ENCODE measurements at places on chromosomes 3 and 15. TPM values are rescaled to one million over a fixed set of nuclear protein-coding genes. Genes with fewer than 3 reads are reported as not detected.
A peak's percentile ranks its signal among the peaks of the same experiment; 100 is the strongest.

DNA sequence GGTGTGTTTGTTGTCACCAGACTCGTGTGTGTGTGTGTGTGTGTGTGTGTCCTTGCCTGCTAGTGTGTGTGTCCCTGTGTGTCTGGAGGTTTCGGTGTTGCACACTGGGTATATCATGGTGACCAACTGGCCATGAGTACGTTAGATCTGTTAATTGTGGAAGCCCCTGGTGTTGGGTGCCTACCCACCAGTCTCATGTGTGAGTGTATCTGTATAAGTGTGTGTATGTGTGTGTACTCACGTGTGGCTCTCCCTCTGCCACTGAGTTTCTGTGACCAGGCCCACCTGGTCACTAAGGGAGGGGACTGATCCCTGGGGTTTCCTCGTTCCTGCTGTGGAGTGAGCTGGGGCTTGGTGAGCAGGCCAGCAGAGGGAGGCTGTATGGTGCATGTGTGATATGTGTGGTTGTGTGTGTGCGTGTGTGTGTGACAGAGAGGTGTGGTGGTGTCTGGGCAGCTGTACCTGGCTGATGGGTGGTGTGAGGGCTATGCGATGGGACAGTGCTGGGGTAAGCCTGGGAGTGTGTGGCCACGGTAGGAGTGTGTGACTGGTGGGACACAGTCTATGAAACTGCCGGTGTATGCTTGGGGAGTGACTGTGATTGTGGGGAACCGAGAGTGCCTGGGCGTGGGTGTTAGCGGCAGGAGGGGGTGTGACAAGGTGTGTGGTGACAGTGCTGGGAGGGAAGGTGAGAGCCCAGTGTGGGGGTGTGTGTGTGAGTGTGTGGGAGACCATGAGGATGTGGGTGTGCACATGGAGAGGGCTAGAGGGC is 1.8 kb downstream of the PRKCD start:
- H3K4me1 ChIP-seq, result peaks cover 19% of the 10 kb centered on the region
- H3K27me3 ChIP-seq, result peaks cover 15% of the 10 kb centered on the region
- peak overlapping the region; percentile 52 for H3K4me3 ChIP-seq
- peak overlapping the region; percentile 2 for H3K27ac ChIP-seq

DNA sequence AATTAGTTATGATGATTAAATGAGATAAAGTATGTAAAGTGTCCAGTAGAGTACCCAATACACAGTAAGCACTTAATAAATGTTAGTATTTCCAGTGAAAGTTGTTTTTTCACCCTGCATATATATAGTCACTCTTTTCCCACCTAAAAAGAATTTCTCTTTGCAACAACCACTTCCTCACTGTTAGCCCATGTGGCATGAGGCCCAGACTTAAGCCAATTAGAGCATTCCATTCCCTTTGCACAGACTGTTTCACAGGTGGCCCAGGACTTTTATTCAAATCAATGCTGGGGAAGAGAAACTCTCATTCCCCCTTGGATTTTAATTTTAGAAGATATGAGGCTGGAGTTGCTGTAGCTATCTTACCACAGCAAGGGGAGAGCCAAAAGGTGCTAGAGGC is 3.7 kb downstream of the IFT80 start:
- no peak for DNase-seq
- H3K27ac ChIP-seq, result no peak overlapping the region
- no peaks in the 10 kb centered on the region for H3K36me3 ChIP-seq
- no peaks in the 10 kb centered on the region for H3K27me3 ChIP-seq
- H3K4me1 ChIP-seq, result peaks cover 12% of the 10 kb centered on the region
- no peak overlapping the region for H3K4me3 ChIP-seq

DNA sequence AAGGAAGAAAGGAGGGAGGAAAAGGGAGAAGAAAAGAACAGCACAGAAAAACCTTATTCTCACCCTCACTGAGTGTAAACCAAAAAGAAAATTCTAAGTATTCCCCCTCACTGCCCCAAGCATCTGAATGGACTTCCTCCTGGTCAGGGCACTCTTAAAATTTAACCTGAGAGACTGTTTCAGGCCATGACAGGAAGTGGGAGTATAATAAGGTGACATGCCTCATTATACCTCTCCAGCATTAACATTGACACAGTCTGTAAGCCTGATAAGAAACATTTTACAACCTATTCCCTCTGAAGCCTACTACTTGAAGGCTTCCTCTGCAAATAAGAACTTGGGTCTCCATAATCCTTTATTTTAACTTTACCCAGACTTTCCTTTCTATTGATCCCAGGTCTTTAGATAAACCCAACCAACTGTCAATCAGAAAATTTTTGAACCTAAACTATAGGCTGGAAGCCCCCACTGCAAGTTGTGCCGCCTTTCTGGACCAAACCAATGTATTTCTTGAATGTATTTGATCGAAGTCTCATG is 41.7 kb downstream of the SLCO2A1 start:
- no peaks in the 10 kb centered on the region for H3K36me3 ChIP-seq
- H3K4me1 ChIP-seq, result peaks cover 14% of the 10 kb centered on the region
- no peaks in the 10 kb centered on the region for H3K27me3 ChIP-seq
- no peak overlapping the region for H3K27ac ChIP-seq

- H3K36me3 ChIP-seq, result no peaks in the 10 kb centered on the region
- DNase-seq, result no peak
- peaks cover 5% of the 10 kb centered on the region for H3K27me3 ChIP-seq
- peaks cover 40% of the 10 kb centered on the region for H3K4me1 ChIP-seq
Measured at GRCh38 chr15:48965972-48966371, 2.3 kb upstream of the SHC4 start.

DNA sequence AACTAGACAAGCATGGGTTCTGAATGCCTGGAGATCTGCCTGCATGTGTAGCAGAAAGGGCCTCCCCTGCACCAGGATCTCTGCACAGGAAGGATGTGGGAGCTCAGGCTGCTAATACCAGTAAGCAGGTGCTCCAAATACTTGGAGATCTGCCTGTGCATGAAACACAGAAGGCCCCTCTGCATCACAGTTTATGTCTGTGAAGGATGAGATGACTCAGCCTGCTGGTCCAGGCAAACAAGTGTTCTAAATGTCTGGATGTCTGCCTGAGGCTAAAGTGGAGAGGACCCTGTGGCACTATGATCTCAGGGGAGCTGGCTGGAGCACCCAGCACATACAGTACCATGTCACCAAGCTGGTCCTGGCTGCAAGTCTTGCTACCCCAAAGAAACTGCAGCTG is 678.8 kb downstream of the MCTP2 start:
- H3K4me1 ChIP-seq, result no peaks in the 10 kb centered on the region
- H3K27ac ChIP-seq, result no peak overlapping the region
- no peak overlapping the region for H3K4me3 ChIP-seq
- no peaks in the 10 kb centered on the region for H3K27me3 ChIP-seq
- no peaks in the 10 kb centered on the region for H3K36me3 ChIP-seq

GRCh38 chr3:170476291-170476690 is 57.6 kb downstream of the CLDN11 start:
- H3K27me3 ChIP-seq, result no peaks in the 10 kb centered on the region
- no peak overlapping the region for H3K4me3 ChIP-seq
- no peak overlapping the region for H3K27ac ChIP-seq

- no peaks in the 10 kb centered on the region for H3K36me3 ChIP-seq
- H3K4me3 ChIP-seq, result no peak overlapping the region
- H3K27ac ChIP-seq, result no peak overlapping the region
- no peaks in the 10 kb centered on the region for H3K4me1 ChIP-seq
- no peaks in the 10 kb centered on the region for H3K27me3 ChIP-seq
Measured at GRCh38 chr15:72971766-72972165, 80.5 kb upstream of the NEO1 start.

Gene INSYN1
- polyA plus RNA-seq, result 0.47 TPM

Gene ZNF620
- polyA plus RNA-seq, result 0.35 TPM
